ENCODE measurements at places on chromosomes 6 and 20.
A peak's percentile ranks its signal among the peaks of the same experiment; 100 is the strongest.

DNA sequence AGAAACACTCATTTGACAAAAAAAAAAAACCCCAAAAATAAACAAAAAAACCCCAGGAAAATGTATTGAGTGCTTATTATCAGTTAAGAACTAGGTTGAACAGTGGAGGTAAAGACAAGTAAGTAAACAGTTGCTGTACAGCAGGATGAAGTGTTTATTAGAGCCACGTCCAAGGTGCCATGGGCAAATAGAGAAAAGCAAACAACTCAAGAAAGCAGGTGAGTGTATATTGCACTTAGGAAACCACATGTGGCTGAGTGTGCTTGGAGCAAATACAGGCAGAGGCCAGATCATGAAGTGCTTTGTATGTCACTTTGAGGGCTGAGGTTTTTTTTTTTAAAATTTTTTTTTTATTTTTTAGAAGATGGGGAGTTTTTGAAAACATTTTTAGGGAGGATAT, 98.3 kb downstream of the MACROD2 start:
- DNase-seq = no peak

- DNase-seq = peak; percentile 25
These were observed 146.8 kb downstream of the RPS12 start for GRCh38 chr6:132961122-132961521.

DNA sequence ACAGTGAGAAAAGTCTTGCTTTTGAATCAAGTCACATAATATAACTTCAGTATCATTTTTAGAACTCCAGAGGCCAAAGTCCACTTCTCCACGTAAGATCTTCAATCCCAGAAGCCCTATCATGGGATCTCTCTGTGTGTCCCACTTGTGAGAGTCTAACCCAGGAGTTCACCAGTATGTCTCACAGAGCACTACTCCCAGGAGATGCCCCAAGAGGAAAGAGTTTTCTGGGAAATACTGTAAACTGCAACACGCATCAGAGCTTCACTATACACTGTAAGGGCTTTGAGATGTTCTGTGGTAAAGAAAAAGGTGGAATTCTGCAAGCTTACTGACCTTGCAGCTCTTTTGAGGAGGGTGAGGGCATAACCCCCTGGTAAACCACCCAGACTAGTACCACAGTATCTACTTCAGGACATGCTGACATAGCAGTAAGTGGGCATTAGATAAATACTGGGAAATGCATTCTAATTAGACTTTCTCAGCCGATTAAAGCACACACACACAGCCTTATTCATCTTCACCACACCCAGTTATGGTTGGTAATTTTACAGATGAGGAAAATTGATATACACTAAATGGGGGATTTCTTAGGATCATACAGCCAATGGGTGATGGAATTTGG, 12.3 kb downstream of the DCBLD1 start:
- DNase-seq = no peak

DNA sequence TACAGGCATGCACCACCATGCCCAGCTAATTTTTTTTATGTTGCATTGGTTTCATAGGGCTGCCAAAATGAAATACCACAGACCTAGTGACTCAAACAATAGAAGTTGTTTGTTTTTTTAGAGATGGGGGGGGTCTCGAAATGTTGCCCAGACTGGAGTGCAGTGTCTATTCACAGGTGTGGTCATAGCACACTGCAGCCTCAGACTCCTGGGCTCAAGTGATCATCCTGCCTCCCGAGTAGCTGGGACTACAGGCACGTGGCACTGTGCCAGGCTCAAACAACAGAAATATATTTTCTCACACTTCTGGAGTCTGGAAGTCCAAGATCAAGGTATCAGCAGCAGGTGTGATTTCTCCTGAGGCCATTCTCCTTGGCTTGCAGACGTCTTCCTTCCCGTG, 6.6 kb upstream of the SLC16A10 start:
- peak; percentile 14 for DNase-seq

DNA sequence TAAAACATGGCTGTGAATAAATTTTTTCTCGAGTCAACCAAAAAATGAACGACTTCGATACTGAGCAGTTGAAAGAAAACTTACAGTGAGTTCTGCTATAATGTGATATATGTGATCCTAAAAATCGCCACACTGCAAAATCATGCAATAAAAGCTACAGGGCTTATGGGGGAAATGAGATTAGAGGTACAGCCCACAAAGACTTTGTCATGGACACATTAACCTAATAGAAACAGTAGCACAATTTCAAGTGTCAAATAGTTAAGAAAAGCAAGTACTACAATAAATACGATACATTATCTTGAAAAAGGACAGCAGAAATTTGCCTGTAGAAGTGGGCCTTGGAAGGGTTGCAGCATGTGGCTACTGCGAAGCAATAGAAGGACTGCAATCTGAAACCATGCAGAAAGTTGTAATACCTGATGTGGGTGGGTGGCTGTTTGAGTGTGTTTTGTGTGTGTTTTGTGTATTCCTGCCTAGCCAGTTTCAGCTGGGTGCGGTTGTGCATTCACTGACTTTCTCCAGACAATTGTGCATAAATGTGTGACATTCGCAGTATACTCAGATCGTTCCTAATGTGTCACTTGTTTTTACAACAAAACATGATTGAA, 79.1 kb downstream of the RPP40 start:
- no peak for DNase-seq

- DNase-seq = no peak
These were observed 126.8 kb upstream of the HMGCLL1 start for GRCh38 chr6:55705451-55706440.

- DNase-seq = no peak
These were observed 71.7 kb downstream of the ATP9A start for GRCh38 chr20:51696304-51697071.

DNA sequence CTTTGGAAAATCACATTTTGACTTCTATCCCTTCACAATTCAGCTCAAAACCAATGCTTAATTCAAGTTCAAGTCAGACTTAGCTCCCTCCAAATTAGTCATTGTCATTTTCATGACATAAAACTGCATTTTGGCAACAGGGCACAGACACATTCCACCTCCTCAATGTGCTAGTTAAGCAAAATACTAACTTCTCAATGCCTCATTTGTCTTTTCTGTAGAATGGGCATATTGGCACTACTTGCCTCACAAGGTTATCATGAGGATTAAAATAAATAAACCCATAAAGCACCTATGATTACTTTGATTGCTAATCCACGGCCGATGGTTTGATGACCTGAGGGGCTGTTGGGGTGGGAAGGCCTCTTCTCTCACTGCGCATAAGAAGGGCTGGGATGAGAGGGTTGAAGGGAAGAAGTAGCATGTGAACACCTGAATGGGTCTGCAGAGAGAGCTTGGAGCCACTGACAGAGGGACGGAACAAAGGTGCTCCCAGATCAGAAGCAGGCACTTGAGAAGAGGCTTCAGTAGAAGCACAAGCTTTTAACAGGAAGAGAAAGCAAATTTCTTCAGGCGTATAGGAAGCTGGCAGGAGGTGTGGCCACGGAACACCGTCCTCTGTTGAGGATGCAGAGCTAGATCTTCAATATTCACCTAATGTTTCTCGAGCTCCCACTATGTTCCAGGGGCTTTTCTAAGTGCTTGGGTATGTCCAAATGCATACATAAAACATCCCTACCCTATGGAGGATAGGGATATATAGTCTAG, 11.7 kb upstream of the TBC1D7 start:
- DNase-seq = no peak

GRCh38 chr6:104252276-104252675, 607.4 kb downstream of the HACE1 start:
- DNase-seq = no peak

DNA sequence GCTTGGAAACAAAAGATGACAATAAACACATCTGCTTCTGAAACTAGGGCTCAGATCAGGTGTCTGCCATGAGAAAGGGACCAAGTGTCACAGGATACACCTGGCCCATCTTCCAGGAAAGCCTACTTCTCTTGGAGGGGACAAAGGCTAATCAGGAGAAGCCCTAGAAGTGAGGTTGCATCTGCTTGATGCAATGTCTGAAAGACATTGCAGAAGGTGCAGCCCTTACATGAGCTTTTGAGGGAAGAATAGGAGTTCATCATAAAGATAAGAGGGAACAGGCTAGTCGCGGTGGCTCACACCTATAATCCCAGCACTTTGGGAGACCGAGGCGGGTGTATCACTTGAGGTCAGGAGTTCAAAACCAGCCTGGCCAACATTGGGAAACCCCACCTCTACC, 2.5 kb upstream of the BTN1A1 start:
- no peak for DNase-seq

DNA sequence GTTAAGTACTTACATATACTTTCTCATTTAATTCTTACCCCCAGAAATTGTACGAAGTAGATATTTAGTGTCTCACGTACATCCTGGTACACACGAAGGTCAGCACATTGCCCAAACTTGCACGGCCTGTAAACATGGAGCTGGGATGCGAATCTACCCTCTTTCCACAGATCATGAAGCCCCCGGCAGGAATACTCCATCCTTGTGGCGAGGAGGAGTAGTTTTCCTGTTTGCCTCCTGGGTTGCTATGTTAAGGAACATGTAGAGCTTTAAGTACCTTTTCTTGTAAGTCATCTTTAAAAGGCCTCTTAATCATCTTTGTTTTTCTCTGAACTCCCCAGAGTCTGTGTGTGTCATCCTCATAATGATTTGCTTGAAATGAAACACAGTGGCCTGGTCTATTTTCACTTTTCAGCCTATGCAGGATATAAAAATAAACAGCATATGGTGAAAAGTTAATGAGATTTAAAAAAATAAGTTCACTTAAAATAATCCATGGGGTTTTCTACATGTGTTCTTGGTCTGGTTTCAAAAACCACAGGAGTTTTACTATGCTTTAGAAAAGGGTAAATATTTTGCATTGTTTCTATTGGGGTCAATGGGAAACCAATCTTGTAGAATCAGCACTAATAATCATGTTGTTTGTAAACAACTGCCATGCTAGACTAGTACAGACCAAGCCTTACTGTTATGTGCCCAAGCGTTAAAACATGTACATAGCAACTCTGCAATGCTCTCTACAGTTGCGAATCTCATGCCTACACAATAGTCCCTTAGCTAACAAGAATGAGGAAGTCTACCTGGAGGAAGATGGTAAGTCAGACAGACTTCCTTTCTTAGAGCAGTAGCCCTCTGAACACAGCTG, 9.3 kb upstream of the ARID1B start:
- DNase-seq = no peak

GRCh38 chr6:140204154-140204553, 829.7 kb upstream of the CITED2 start:
- DNase-seq = no peak

DNA sequence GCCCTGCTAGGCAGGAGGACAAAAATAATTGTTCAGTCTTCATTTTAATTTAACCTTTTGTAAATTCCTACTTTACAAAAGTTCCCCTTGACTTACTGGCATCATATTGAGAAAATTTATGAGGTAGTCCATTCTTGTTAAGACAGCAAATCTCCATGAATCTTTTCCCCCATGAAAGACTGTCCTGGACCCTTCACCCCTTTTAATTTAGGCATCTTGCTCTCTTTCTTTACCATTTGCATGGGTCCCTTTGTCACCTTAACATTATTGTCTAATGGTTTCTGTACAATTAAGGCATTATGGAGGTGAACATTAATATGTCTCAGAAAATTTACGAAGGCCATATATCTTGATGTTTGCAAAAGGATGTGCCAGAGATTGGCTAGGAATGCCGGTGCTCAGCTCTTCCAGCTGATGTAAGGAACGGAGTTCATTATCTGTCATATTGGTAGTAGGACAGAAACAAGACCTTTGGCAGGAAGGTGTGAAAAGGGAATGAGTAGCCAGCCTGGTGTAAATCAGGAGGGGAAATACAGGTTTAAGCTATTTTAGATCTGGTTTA, 382.8 kb upstream of the TSHZ2 start:
- DNase-seq = no peak

GRCh38 chr6:84606860-84607259, 157.5 kb downstream of the TBX18 start:
- no peak for DNase-seq

- no peak for DNase-seq
These were observed 14.5 kb downstream of the SOBP start for GRCh38 chr6:107504270-107505026.

- no peak for DNase-seq
These were observed 109.6 kb downstream of the SCAF8 start for GRCh38 chr6:154842833-154843232.

GRCh38 chr20:58224974-58225373, 3.5 kb downstream of the ANKRD60 start:
- DNase-seq = no peak

DNA sequence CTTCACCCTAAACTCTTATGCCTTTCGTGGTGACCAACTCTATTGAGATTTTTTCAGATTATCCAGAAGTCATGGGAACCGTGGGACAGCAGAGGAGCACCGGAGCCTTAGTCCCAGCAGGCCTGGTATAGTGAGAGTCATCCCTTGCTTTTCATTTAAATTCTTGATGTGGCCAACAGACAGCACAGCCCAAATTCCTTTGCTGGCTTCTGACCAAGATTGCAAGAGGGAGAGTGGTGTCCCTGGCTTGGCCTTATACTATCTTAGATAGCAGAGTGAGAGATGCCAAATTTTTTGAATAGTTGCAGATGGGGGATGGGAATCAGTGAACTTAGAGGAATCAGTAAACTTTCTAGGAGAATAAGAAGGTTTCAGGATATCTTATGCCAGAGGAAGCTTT, 7.8 kb downstream of the STX11 start:
- DNase-seq = peak; percentile 82

DNA sequence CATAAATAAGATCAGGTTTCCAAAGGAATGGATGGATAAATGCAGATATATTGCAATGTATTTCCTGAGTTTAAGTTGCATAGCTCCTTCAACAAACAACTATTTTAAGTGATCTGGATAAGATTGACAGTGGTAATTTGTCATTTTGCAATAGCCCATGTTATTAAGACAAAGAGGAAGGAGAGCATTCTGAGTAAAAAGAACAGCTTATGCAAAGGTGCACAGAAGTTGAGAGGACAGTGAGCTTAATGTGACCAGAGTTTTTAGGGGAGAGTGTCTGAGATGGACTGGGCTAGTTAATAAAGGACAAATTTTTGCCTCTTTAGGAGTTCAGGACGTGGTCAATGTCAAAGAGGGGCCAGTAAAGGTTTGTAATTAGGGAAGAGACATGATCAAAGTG, 48.8 kb upstream of the FBXO30 start:
- no peak for DNase-seq

- DNase-seq = no peak
These were observed 54.1 kb upstream of the FYN start for GRCh38 chr6:111927321-111927720.

- DNase-seq = no peak
These were observed 84.5 kb downstream of the MAP3K7 start for GRCh38 chr6:90502381-90502780.

GRCh38 chr6:10205892-10206291, 209.0 kb downstream of the TFAP2A start:
- DNase-seq = no peak

GRCh38 chr20:39082622-39083398, 120.7 kb downstream of the DHX35 start:
- no peak for DNase-seq

- no peak for DNase-seq
These were observed 104.1 kb downstream of the TCP11 start for GRCh38 chr6:35036828-35037663.

DNA sequence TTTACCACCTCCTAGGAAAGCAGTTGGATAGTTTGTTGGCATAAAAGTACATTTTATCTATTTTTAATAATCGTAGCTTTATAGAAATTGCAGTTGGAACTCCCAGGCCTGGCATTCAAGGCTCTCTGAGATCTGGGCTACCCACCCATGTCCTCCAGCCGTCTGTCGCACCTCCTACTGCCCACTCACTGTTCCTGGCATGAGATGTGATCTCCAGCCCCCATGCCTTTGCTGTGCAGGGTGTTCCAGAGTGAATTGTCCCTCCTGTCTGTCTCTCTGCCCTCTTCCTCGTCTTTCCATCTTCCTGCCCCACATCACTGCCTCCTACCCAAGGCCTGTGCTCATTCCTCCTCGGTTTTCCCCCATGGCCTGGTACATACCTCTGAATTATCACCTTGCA, 50.7 kb downstream of the PTPN1 start:
- DNase-seq = no peak

GRCh38 chr6:130775411-130776012, 51.7 kb upstream of the SMLR1 start:
- DNase-seq = no peak

Measured in urothelium cell line (cell line).